ENCODE measurements at places on chromosomes 11 and 22. TPM values are rescaled to one million over a fixed set of nuclear protein-coding genes. Genes with fewer than 3 reads are reported as not detected.

Gene SULT4A1
- 2.1 TPM for total RNA-seq

Gene VSTM5
- total RNA-seq: 0.51 TPM

Gene OR5AP2
- total RNA-seq: not detected

Gene SLC22A25
- not detected for total RNA-seq

Gene SESN3
- total RNA-seq: 4.9 TPM

Gene OR4D10
- total RNA-seq: not detected
